ENCODE measurements at places on chromosomes 11 and 22.

DNA sequence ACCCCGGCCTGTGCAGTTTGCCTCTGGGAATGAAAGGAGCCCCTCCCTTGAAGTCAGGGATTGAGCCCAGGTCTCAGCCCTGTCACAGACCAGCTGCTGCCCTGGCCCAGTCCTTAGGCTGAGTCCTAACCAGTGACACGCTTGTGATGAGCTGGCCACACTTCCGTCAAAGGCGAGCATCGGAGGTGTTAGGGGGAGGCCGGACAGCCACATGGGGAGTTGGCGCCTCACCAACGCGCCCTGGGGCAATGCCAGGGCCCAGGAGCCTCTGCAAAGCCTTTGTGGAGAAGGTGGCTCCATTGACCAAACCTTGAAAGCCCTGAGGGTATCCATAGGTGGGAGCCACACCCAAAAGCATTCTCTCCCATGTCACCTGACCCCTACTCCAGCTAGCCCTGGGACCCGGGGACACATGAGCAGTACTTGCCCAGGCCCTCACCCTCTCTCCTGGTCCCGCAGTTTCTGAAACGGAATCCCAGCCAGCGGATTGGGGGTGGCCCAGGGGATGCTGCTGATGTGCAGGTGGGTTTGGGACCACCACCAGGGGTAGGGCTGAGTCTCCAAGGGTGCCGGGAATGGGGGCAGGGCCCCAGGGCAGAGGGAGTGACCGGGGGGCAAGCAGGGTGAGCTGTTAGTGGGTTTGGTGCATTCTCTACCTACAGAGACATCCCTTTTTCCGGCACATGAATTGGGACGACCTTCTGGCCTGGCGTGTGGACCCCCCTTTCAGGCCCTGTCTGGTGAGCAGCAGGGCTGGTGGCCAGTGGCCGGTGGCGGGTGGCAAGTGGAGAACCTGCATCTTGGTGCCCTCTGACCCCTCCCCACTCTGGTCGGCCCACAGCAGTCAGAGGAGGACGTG, 3.7 kb downstream of the PTPRCAP start:
- DNase-seq, result no peak

- DNase-seq, result no peak
These were observed 58.4 kb upstream of the GRAMD1B start for GRCh38 chr11:123371506-123372297.

DNA sequence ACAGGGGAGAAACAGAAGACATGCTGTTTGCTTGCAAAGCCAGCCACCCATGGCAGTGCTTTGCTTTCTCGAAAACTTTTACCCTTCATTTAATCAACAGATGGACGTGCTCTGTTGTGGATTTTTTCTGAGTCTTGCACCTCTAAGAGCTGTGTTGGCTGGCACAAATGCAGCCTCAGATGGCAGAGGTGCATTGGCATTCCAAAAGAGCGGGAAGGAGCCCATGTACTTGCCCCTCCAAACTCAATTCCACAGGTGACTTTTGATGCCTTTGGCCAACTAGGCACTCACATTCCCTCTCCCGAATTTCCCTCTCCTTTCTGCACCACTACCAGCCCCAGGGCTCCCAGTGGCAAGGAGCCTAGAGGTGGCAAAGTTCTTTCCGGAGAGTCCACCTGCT, 1.2 kb downstream of the KIRREL3 start:
- DNase-seq, result no peak

DNA sequence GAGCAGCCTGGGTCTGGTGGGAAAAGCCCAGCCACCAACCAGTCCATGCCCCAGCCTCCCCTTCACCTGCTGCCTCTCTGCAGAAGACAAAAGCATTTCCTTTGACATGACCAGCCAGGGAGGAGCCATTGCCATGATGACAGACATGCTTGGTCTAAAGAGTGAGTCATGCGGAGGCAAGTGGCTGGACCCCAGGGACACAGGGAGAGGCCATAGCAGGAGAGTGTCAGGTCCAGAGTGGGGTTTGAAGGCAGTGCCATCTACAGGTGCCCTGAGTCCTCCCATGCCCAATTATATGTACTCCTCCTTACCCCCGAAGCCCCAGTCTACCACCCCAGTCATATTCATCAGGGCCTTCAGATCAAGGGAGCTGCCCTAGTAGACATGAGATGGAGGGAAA, 67.4 kb downstream of the SCN3B start:
- no peak for DNase-seq

DNA sequence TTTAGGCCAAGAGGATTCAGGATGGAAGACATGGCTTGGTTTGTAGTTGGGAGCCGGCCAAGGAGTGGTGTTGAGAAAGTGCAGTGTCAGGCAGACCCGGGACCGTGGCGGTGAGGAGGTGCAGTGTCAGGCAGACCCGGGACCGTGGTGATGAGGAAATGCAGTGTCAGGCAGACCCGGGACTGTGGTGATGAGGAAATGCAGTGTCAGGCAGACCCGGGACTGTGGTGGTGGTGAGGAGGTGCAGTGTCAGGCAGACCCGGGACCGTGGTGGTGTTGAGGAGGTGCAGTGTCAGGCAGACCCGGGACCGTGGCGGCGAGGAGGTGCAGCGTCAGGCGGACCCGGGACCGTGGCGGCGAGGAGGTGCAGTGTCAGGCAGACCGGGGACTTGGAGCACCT, 59.7 kb downstream of the LRP5 start:
- no peak for DNase-seq

- DNase-seq, result no peak
These were observed 24.7 kb downstream of the TUB start for GRCh38 chr11:8105666-8106065.
